ENCODE measurements at places on chromosomes 1 and 21.

DNA sequence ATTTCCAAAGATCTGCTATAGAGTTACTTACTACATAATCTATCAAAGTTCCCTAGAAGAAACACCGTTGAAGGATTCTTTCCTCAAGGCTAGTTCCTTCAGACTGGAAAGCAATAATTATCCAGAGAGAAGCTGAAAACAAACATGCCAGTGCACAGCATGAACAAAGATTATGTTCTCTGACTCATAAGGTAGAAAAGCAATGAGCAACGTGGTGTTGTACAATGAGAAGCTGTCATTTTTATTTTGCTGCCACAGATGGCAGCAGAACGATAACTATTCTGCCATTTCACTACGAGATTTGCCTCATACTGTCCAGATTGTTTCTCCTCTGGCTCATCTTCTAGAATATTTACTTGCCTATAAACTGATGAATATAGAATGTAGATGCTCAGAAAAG lies 10.7 kb downstream of the EXTL2 start:
- DNase-seq: no peak

DNA sequence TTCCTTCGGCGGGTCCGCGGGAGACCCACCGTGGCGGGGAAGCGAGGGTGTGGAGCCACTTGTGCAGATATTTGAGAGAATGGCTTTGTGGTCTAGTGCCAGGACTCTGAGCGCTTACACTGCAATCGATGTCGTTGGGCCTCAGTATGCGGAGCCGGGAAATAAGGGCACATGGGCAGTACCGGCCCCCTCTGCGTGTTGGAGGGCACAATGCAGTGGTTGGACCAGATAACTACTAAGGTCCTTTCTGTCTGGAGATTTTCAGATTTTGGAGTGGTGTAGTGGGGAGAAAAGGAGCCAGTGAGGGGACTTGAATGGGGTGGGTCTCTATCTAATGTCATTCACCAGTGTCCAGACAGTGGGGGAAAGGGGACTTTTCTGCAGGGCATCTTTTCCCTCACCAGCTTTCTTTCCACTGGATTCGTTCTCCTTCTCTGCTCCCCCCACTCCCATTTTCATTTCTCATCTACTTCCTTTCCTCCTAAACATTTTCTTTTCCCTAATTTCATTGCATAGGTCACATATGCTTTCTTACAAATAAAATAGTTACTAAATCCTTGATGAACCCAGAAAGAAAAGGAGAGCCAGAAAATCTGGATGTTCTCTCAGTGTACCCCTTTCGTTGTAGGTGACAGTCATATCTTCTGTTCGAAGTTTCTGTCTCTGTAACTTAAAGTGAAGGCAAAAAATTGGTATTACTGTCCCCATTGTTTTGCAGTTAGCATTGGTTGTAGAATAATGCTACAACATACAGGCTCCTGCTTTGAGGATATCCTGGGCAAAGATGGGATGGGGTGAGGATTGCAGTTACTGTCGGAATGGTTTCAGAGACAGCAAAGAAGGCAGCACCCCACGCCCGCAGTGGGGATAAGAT lies 1.4 kb downstream of the ATF3 start:
- peak; percentile 20 for DNase-seq

- DNase-seq: no peak
Measured at GRCh38 chr1:90761156-90761555, 44.1 kb upstream of the BARHL2 start.

DNA sequence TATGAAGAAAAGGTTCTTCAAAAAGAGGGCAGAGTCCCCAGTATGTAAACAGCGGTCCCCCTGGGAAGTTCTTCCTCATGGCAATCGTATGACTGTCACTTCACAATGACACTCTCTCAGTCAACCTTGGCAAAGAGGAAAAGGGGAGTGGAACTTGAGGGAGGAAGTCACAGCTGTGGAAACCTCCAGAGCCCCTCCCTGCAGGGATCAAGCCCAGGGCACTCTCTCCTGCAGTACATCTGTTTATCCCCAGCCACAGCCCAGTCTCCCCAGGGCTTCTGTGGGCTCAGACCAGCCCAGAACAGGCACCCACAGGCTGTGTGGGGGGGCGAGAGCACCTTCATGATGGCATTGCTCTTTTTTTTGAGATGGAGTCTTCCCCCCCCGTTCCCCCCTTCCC lies 2.0 kb downstream of the ATP13A2 start:
- no peak for DNase-seq

GRCh38 chr1:221878134-221878533 lies 136.2 kb upstream of the DUSP10 start:
- DNase-seq: no peak

DNA sequence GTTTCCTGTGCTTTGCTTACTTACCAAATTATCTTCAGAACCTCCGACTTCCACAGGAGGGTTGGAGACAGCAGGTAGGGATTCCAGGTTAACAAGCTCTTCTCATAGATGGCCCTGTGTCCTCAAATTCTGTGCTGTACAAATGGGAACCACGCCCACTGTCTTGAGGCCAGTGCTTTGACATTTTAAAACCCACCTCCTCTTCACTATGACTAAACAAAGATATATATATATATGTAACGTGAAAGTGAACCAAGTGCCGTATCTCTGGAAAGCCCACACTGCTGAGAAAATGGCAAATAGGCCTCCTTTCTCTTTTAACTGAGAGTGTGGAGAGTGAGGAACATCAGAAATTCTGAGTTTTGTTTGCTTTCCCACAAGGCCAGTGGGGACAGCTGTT lies 99.6 kb downstream of the ZBTB18 start:
- no peak for DNase-seq

DNA sequence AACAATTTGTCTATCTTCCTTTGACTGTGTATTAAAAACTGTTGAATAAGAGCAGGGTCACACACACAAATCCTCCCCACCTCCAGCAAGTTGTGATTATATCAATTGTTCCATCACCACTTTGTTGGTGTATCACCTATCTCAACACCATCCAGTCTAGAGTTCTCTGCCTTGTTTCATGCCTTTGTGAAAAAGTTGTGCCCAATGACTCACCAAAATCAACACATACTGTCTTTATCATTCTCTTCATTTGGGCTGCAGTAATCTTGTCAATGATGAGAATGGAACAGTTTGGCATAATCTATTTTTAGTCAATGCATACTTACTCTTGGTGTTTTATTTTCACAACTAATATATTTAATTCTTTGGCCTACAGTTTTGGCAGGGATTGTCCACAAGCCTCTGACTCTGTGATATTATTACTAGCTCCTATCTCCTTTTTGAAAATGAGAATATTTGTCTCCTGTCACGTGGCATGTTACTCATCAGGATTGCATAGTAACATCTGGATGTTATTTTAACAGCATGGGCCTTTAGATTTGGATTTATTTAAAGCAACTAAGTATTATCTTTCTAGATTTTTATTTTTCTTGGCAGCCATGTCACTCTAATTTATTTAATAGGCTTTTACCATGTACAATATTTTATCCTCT lies 5.1 kb downstream of the C1orf87 start:
- DNase-seq: no peak

GRCh38 chr1:205275916-205276688 lies 45.4 kb downstream of the NUAK2 start:
- DNase-seq: no peak

GRCh38 chr1:164608651-164609057 lies 49.7 kb downstream of the PBX1 start:
- no peak for DNase-seq

DNA sequence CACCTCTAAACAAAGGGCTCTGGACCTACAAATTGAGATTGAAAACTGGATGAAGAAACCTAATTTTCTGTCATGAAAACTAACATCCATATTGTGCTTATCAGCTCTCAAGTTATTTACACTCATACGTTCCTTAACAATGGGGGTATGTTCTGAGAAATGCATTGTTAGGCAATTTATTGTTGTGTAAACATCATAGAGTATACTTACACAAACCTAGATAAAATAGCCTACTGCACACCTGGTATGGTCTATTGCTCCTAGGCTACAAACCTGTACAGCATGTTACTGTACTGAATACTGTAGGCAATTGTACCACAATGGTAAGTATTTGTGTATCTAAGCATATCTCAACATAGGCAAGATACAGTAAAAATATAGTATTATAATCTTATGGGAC lies 191.4 kb downstream of the TM2D1 start:
- DNase-seq: no peak

- DNase-seq: no peak
Measured at GRCh38 chr1:198590454-198590853, 48.4 kb upstream of the PTPRC start.

GRCh38 chr1:215477632-215478031 lies 89.5 kb upstream of the KCTD3 start:
- DNase-seq: no peak

DNA sequence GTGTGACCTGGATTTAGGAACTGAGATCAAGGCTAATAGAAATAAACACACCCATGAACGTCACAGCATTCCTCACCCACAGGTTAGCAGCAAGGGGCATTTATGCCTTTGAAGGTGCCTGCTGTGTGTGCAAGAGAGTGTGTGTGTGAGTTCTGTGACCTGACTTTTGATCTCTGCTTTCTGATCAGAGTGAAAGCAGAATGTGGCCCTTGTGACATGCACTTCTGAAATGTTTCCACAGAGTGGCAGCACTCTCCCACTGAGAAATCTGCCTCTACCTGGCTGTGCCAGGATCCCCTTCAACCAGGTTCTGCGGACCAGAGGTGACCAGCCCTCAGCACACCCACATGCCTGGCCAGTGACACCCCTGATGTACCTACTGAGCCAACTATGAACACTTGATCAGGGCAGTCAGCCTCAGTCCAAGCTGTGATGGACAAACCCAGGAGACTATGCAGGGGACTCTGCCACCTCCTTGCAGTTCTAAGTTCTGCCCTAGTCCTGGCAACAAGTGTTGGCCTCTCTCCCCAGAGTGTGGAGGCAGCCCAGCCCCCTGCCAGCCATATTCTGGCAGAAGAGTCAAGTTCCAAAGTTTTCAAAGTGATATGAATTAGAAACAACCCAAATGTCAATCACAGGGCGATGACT lies 41.0 kb downstream of the RXRG start:
- peak; percentile 14 for DNase-seq

DNA sequence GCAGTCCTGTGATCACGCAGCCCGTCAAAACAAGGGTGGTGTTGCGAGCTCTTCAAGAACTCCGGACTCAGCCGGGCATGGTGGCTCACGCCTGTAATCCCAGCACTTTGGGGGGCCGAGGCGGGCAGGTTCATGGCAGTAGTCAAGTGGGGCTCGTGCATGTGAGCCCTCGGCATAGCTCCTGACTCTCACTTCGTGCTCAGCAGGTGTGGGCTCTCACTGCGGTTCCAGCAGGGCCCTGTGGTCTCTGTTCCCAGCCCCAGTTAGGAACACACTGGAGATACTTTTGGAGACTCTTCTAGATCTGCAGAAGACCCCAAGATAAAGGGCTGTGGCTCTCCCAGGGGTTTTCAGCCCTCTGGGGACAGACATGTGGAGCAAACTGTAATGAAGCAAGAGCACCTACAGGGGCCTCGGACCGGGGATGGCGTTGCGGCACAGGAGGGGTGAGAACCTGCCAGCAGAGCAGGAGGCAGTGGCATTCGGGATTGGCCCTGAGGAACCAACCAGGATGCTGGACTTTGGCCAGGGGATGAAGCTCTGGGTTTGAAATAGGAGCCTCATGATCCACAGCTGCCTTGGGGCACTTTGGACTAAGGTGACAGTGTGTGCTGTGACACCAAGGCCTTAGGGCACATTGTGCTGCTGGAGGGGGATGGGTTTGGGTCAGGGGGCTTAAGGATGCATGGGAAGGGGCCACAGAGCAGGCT lies 443.2 kb downstream of the CAMTA1 start:
- DNase-seq: no peak

DNA sequence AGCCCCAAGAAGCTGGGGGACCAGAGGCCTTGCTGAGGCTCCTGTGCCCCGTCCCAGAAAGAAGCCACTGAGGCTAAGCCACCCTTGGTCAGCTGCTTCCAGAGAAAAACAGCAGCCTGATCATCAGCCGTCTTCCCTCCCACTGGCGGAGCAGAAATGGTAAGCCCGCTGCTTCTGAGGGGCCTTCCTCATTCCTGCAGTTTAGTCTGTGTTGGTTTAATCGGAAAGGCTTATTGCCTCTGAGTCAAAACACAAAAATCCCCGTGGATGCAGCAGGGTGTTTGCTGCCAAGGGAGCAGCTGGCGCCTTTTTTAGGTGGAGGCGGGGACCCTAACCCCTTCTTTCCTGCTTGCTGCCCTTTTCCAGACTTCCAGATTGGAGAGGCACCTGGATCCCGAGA lies 33.9 kb downstream of the SPSB1 start:
- no peak for DNase-seq

DNA sequence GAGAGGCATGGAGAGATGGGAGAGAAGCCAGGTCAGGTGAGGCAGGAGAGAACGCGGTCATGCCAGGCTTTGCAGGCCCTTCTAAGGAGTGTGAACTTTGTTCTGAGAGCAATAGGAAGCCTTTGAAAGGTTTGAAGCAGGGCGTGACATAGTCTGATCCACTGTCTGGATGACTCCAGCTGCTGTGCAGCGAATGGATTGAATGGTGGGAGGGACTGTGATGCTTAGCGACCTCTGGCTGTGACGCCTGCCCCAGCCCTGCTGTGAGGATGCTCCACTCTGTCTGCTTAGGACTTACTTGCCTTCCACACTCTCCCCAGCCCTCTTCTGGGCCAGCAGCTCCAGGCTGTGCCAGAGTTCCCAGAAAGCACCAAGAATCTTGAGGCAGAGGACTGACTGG lies 41.8 kb upstream of the POU3F1 start:
- DNase-seq: no peak

- no peak for DNase-seq
Measured at GRCh38 chr1:11158720-11159321, 30.3 kb upstream of the ANGPTL7 start.

DNA sequence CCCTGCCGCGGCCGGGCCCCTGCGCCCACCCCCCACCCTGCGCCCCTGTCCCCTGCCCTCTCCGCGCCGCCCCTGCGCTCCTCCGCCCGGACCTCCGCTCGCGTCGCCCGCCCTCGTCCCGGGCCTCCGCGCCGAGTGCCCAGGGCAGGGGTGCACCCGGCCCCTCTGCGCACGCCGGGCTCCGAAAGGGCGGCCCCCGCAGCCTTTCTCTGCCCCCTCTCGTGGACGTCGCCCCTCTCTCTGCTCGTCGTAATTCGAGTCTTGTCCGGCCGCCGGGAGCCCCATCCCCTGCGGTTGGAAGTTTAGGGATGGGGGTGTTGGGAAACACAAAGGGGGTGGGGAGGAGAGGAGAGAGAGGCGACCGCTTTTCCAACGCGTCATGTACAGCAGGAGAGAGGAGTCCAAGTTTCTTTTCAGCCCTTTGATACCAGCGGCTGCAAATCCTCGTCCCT lies 407 bp downstream of the GALNT2 start:
- peak; percentile 24 for DNase-seq

DNA sequence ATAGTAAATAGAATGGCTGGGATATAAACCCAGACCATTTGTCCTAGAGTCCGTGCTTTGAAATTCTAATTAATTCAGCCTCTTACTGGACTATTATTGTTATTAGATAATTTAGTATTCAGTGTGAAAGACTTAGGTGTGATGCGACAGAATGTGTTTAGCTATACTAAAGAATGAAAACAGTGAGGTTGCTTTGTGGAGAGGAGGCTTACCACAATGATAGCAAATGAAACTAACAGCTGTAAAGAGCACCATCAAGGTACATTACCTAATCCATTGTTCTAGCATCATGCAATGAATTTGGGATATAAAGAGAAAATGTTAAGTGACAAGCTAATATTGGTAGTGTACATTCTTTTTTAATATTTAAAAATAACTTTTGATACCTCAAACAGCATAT lies 911.1 kb downstream of the KCNT2 start:
- DNase-seq: no peak
